ENCODE measurements at places on chromosomes 4 and X.

DNA sequence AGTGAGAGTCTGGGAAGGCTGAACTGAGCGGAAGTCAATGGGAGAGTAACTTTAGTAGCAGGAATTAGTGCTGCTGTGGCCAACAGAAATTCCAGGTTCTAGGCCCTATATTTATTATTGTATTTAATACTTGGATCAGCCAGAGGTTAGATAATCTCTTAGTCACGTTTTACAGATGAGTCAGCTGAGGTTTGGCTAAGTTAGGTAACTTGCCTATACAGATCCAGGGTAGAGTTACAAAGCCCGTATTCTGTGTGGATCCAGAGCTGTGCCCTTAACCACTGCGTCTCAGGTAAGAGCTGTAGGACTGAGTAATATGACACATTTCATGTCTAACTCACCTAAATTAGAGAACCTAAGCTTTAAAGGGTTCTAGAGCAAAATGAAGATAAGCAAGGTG is 20.5 kb downstream of the PSMD10 start:
- no peak for DNase-seq

DNA sequence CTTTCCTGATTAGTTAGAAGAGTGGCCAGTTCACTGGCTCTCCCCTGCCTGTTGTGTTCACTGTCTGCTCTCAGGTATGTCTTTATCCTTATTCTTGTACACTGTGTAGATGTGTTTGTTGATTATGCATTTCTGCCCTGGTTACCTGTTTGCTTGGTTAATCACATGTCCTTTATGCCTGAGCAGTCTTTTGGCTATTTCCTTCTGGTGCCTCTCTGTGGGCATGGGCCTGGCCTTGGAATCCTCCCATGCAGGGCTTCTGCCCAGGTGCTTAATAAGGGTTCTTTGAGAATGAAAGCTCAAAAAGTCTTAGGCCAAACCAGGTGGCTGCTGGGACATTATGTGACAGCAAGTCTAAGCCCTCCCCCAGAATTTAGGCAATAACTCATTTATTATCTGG is 26.5 kb downstream of the OTUD6A start:
- no peak for DNase-seq

GRCh38 chrX:18970465-18970864 is 13.4 kb downstream of the PHKA2 start:
- DNase-seq = no peak

GRCh38 chrX:9356846-9357245 is 108.0 kb upstream of the TBL1X start:
- no peak for DNase-seq

DNA sequence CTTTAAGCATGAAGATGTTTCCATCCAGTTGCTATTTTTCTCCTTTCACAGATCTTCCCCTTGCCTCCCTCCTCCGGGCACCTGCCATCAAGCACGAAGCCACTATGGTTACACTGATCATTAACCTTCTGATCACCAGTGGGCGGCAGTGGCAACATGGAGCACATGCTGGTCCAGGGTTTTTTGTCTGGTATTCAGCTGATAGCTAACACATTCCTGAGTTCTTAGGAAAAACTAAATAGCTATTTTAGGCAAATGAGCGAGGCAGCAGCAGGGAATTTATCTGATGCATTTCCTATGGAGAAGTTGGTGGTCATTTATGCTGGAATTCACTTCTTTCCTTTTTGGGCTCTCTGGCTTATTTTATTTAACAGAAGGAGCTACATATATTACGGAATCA is 22.9 kb downstream of the SHISA3 start:
- no peak for DNase-seq

GRCh38 chrX:121036951-121037350 is 10.5 kb upstream of the GLUD2 start:
- DNase-seq = no peak

DNA sequence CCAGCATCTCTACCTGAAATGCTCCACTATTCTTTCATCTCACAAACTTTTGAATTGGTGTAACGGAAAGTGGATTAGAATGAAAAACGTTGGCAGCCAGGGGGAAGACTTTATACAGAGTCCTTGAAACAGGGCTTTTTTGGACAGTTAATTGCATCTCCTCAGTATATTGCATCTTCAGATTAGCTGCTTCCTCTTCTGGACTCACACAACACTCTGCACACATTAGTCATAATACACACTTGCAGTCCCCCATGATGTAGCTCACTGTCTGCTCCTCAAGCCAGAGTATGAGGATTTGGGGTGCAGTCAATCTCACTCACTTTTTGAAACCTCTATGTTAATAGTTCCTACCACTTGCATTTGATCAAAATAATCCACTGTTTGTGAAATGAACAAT is 101.0 kb downstream of the ADGRA3 start:
- no peak for DNase-seq

DNA sequence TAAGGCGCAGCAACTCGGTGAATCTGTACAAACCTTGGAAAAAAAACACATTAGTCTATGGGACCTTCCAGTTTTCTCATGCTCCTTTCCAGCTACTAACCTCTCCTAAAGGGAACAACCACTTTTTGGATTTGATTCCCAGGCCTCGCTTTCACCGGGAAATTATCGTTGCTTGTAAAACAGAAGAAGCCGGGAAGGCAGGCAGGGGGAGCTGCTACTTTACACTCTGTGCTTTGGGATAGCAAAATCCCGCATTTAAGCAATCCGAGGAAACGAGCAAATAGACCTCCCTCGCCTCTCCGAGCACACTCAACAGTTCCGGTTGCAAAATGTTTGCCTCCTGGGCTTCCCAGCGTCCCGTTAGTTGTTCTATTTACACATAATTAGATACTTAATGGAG is 1.2 kb downstream of the CD38 start:
- no peak for DNase-seq

GRCh38 chr4:27357283-27357682 is 496.6 kb downstream of the STIM2 start:
- no peak for DNase-seq

DNA sequence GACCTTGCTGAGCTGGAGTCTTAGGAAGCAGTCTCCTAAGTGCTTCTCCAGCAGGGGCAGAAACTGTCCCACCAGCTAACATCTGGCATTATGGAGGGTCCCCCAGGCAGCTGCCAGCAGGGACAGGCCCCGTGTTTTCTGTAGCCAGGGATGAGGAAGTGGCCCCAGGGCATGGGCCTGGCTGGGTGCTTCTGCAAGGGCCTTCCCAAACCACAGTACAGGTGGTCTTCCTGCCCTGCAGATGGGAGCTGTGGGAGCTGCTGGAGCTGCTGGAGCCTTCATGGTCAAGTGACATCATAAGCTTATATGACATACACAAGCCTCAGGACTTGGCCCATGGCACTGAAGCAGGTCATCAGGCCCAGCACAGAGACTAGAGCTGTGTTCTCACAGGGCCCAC is 5.0 kb upstream of the MSANTD1 start:
- no peak for DNase-seq

GRCh38 chr4:148574911-148575310 is 132.7 kb upstream of the NR3C2 start:
- DNase-seq = no peak

- no peak for DNase-seq
These were observed 28.8 kb downstream of the GYG2 start for GRCh38 chrX:2857566-2857965.

DNA sequence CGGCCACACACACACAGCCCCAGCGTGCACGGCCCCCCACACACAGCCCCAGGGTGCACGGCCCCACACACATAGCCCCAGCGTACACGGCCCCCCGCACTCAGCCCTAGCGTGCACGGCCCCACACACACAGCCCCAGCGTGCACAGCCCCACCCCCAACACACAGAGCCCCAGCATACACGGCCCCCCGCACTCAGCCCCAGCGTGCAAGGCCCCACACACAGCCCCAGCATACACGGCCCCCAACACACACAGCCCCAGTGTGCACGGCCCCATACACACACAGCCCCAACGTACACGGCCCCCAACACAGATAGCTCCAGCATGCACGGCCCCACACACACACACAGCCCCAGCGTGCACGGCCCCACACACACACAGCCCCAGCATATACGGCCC is 17.6 kb downstream of the GAK start:
- no peak for DNase-seq

DNA sequence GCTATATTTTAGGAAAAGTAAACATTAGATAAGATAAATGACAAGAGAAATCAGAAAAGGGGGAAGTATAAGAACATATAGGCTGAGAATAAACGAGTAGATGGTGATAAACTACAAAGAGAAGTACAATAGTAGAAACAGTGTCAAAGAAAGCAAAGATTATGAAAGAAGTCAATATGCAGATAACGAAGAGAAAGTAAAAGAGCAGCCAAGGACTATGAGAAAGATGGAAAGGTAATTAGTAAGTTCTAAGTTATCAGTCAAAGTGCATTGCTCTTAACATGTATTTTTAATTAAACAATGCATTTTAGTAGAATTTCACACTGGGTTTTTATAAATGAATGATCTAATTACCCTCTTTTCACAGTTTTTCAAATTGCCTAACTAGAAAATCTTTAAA is 1801.3 kb upstream of the PCDH10 start:
- DNase-seq = no peak

GRCh38 chr4:37882665-37883296 is 8.1 kb upstream of the TBC1D1 start:
- no peak for DNase-seq

DNA sequence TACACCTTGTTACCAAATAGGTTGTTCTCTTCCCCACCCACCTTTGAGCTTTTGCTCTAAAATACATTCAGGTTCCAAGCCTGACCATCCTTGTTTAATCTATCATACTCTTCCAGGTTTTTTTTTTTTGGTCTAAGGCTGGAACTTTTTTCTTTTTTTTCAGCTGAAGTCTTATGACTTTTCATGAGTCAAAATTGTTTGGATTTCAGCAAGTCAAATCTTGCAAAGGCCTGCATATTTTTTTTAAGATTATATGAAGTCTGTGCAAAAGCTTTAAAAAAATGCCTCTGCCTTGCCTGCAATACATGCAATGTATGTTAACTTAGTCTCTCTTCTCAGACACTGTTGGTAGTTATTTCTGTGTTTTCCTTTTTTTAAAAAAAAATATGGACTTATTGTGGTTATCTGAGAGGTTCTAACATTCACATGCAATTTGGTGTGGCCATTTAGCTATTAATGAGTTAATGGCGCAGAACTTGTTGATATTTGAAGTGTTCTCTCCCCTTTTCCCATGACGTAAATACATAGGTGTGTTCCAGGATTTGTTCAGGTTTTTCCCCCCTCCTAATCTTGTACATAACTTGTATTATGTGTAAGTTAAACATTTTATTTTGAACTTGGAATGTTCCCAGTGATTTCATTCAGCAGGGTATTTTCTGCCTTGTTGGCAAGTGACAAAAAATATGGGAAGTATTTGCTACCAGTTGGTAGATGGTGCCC is 58.7 kb downstream of the CCKAR start:
- no peak for DNase-seq

- DNase-seq = no peak
These were observed 97.8 kb downstream of the ZNF674 start for GRCh38 chrX:46447384-46447783.

- DNase-seq = no peak
These were observed 176.7 kb downstream of the SLC39A8 start for GRCh38 chr4:102168580-102168979.

- no peak for DNase-seq
These were observed 45.0 kb upstream of the IL13RA1 start for GRCh38 chrX:118682258-118683014.
